ENCODE measurements at places on chromosomes 12 and 14. TPM values are rescaled to one million over a fixed set of nuclear protein-coding genes. Genes with fewer than 3 reads are reported as not detected.

The PRICKLE1 gene
- 1.3 TPM for total RNA-seq

DNA sequence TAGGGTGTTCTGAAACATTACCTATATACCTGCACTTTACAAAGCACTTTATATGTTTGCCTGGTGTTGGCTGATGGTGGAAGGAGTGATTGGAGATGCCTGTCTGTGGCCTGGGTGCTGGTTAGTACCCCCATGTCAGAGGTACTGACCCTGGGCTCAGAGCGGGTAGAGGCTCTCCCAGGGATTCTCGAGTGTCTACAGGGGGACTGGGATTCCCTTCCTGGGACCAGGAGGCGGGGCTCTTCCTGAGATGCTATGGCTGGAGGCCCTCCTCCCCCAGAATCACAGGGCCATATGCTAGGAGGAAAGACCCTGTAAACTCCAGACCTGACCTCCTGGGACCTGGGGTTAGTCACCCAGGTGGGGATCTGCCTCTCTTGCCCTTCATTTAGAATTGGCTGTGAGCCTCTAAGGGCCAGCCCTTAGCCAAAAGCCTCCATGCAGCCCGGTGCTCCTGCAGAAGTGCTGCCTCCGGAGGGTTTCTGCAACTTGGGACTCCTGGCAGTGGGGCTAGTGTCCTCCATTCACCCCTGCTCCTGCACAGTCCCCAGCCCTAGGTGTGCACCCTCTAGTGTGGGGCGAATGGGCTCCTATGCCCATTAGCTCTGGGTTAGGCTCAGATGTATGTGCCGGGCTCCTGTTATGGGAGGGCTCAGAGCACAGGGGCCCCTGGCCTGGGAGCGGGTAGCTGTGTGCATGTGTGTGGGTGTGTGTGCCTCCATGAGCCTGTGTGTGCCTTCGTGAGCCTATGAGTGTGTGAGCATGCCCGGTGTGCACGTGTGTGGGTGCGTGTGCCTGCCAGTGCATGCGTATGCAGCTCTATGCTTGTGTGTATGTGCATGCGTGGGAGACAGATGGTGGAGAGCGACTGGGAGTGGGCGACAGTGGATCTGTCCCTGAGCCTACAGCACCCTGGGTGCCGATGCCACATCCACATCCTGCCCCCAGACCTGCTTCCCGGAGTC lies 36.6 kb downstream of the RTL1 start:
- no peak overlapping the region for H3K27ac ChIP-seq
- no peak overlapping the region for H3K4me3 ChIP-seq
- no peaks in the 10 kb centered on the region for H3K27me3 ChIP-seq
- no peak for DNase-seq
- no peaks in the 10 kb centered on the region for H3K36me3 ChIP-seq

DNA sequence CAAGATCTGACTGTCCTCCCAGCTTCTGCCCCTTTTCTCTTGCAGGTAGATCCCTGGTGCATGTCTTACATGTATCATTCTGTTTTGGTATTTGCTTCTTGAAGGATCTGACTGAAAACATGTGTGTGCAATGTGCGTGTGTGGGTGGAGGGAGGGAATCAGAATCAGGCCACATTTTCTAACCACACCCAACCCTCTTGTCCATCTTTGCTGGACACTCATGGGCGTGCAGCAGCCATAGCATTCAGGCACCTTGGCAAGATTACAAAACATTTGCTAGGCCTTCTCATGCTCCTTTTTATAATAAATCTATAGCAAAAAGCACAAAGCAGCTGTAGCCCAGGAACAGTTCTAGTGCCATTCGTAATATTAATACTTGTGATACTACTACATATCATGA lies 233.6 kb upstream of the E2F7 start:
- no peak overlapping the region for H3K4me3 ChIP-seq
- H3K36me3 ChIP-seq = no peaks in the 10 kb centered on the region
- no peak for DNase-seq
- no peaks in the 10 kb centered on the region for H3K27me3 ChIP-seq

GRCh38 chr12:10307630-10308029 lies at the start of gene KLRD1:
Gene KLRD1, plus strand, starts transcription at chr12:10307870. Its CDS starts 208 bp downstream, at chr12:10308078.
- H3K36me3 ChIP-seq = no peaks in the 10 kb centered on the region
- H3K4me1 ChIP-seq = no peaks in the 10 kb centered on the region
- no peaks in the 10 kb centered on the region for H3K27me3 ChIP-seq
- no peak within 1 kb of the TSS for H3K4me3 ChIP-seq

DNA sequence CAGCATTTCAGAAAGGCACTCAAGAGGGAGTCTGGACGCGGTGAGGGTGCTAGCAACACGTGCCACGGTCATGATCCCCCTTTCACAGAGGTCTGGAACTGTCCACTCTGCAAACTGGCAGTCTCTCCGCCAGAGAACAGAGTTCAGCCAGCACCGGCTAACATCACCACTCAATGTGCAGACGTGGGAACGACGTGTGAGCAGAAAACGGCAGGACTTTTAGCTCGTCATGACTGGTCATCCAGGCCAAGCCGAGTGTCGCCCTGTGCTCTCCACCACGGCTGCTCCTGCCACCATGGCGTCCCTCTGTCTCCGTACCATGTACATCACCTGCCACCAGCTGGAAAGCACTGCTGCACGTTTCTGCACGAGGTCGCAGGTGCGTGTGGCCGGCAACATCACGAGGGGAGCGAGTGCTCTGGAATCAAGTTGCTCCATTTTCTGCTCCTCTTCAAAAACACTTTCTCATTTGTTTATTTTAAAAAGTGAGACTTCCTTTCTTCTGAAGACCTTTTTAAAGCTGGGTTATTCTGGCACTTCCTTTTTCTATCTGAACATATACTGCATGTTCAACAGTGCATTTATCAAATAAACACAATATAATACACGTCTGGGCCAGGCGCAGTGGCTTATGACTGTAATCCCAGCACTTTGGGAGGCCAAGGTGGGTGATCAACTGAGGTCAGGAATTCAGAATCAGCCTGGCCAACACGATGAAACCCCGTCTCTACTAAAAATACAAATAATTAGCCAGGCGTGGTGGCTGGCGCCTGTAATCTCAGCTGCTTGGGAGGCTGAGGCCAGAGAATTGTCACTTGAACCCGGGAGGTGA lies 28.0 kb downstream of the SLC15A4 start:
- H3K36me3 ChIP-seq = peaks cover 24% of the 10 kb centered on the region
- no peak overlapping the region for H3K27ac ChIP-seq
- DNase-seq = no peak
- no peak overlapping the region for H3K4me3 ChIP-seq

DNA sequence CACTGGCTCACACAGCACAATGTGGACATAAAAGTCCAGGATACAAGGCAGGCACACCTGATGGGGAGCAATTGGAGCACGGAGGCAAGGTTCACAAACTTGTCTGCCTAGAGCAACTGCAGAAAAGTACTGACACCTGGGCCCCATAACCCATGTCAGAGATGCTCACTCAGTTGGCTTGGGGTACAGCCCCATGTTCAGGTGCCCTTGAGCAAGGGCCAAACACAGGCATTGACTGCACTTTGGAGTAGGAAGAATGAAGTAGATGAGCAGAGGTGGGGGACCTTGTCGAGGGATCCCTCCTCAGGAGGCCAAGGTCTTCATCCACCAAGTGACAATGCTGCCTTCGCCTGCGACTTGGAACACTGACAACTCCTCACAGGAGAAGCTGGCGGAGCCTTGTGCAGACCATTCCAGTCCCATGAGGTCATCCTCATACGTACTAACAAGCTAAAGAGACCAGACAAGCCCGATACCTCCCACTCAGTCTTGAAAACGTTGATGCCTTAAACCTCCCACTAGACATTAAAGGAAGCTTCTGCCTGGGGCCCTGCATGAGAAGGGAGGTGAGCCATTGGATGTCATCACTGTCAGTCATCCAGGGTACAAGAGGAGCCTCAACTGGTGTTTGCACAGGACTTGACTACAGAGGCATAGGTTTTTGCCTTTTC lies 42.5 kb upstream of the C14orf180 start:
- H3K4me3 ChIP-seq = no peak overlapping the region
- peak; percentile 12 for DNase-seq
- no peak overlapping the region for H3K27ac ChIP-seq
- no peaks in the 10 kb centered on the region for H3K36me3 ChIP-seq
- peaks cover 18% of the 10 kb centered on the region for H3K27me3 ChIP-seq
- H3K4me1 ChIP-seq = peaks cover 8% of the 10 kb centered on the region

DNA sequence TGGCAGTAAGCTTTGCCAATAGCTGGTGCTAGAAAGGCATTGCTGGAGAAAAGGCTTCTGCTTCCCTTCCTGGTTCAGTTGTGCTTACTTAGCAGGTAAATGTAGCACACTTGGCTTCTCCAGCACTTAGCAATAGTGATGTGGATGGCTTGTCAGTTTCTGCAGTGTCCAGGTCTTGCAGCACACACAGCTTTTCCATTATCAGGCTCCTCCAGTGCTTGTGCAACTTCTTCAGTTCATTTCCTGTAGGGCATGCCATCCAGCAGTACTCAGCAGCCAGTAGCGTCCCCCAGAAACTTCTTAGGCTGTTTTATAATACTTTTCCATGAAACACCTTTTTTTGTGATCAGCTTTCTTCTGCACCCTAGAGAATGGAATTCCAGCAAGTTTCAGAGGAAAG lies 154.6 kb downstream of the SLC6A15 start:
- no peak for DNase-seq
- no peaks in the 10 kb centered on the region for H3K27me3 ChIP-seq
- H3K36me3 ChIP-seq = no peaks in the 10 kb centered on the region
- H3K4me3 ChIP-seq = no peak overlapping the region
- H3K27ac ChIP-seq = no peak overlapping the region

- H3K4me3 ChIP-seq = no peak overlapping the region
- no peaks in the 10 kb centered on the region for H3K27me3 ChIP-seq
- H3K36me3 ChIP-seq = no peaks in the 10 kb centered on the region
Observed at GRCh38 chr12:129373746-129374145, 520.5 kb downstream of the GLT1D1 start.
